Stimulated activated CD4-positive, alpha-beta T cell treated with anti-CD3 and anti-CD28 coated beads, Interleukin-12 subunit alpha, Interleukin-12 subunit beta, amount 100 ng/mL, for 24 hours (primary cell): ENCODE measurements at places on chromosomes 1 and 21.

GRCh38 chr1:2431518-2431917 lies 19.2 kb upstream of the PEX10 start:
- DNase-seq = no peak

- DNase-seq = no peak
Measured at GRCh38 chr1:56566994-56567393, 12.4 kb downstream of the PLPP3 start.

GRCh38 chr1:209983953-209984352 lies 45.9 kb downstream of the SYT14 start:
- DNase-seq = no peak

- DNase-seq = no peak
Measured at GRCh38 chr21:46022551-46023525, 41.3 kb downstream of the COL6A1 start.

GRCh38 chr21:36545776-36546511 lies 66.0 kb upstream of the CLDN14 start:
- no peak for DNase-seq

DNA sequence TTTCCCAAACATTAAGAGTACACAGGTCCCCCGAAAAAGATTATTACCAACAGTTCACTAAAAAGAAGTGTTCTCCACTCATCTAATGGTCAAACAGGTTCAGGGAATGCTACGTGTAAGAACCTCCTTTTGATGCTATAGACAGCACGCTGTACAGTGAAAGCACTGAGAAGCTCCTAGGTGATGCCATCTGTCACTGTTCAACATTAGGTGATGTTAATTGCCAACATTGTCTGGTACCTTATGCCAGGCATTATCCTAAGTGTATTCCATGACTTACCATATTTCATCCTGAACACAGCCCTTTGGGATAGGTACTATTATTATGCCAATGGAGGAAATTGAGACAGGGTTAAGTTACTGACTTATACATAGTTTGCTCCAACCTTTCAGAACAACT lies 82.1 kb downstream of the DAB1 start:
- no peak for DNase-seq

DNA sequence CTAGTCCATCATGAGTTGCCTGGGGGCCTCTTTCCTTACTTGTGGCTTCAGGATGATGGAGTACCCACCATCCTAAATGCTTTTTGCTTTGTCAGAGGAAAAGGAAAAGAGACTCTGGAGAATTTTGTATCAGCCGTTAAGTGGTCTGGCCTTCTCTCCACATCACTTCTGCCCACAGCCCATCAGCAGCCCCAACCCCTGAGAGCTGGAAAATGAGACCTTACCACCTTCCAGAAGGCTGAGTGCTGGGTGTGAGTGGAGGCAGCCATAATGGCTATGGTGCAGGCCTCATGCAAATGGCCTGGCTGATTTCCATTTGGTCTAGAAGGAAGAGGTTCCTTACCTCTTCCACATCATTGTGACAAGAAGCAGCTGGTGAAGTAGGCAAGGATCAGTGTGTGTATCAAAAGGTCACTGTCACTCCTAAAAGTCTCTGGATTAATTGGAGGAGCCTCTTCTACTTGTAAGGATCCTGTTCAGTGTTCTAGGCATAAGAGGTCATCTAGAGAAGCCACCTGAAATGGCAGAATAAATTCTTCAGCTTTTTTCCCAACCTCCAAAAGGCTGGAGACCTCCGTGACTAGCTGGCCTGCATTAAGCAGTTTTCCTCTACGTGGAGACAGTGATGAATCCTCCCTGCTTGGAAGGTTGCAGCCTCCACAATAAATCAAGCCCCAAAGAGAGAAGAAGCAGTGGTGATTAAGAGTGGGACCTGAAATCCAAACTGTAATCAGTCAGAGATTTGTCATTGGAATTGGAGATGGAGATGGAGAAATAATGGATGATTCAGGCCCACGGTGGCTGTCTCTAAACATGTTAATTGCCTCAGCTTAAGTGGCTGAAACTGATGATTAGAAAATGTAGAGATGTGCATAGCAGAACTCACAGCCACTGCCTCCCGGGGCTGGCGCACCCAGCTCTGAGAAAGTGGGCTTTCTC lies 111.5 kb downstream of the CNIH3 start:
- DNase-seq = no peak

GRCh38 chr1:201637282-201638079 lies 98.6 kb downstream of the NAV1 start:
- no peak for DNase-seq

GRCh38 chr1:59498640-59499039 lies 201.7 kb downstream of the FGGY start:
- DNase-seq = no peak

DNA sequence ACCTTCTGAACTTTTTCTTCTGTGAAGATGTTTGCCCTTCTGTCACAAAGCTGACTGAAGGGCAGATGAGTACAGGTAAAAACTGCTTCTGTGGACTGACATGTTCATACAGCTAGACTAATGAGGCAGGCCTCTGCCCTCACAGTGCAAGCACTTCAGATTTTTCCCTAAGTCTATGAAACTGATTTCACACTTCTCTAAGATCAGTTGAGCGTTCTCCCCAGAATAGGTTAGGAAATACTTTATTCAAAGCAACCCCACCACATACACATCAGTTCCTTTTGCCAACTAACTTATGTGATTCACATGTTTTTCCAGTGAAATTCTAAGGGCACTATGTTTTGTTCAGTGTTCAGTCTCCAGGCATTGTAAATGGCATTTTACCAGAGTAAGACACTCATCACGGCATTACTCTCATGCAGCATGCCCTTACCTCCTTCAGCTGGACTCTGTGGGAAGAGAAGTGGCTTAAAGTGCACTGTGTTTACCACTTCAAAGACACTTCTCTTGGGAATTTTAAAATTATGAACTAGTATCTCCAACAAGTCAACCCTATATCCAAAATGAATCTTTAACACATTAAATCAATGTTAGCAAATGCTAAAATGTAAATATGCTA lies 5.4 kb upstream of the PSMG1 start:
- no peak for DNase-seq

DNA sequence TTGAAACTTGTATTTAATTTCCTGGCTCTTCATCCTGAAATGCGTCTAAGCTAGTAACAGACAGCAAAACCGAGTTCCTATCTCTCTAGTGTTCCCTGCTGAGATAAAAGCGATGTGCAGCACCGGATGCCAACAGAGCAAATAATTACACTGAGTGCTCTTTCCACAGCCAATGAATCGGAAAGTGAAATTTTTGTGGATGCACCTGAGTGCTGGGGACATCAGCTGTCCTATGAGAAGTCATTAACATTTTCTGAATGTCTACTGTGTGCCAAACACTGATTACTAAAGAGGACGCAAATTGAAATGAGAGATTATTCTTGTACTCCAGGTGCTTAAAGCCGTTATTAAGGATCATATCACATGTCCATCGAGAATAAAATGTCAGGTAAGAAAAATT lies 278.0 kb downstream of the RGS7 start:
- DNase-seq = no peak
